ENCODE measurements at places on chromosomes 3 and 15.

DNA sequence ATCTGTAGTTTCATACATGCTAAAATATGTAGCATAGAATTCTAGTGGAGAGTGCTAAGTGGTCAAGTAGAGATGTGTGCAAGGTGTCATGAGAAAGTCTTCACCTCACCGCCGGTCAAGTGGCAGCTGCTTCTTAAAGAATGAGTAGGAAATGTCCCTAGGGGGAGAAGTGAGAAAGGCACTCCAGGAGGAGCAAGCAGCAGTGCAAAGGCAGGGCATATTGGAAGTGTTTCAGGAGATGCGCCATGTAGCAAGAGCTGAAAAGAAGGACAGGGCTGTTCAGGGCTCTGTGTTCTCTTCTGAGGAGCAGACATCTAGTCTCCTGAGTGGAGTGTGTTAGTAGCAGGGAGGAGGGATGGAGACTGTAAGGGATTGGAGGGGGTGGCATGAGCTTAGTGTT, 312.4 kb upstream of the SEMA6D start:
- DNase-seq: no peak

- no peak for DNase-seq
These were observed 11.9 kb downstream of the LRCH3 start for GRCh38 chr3:197802779-197803459.

DNA sequence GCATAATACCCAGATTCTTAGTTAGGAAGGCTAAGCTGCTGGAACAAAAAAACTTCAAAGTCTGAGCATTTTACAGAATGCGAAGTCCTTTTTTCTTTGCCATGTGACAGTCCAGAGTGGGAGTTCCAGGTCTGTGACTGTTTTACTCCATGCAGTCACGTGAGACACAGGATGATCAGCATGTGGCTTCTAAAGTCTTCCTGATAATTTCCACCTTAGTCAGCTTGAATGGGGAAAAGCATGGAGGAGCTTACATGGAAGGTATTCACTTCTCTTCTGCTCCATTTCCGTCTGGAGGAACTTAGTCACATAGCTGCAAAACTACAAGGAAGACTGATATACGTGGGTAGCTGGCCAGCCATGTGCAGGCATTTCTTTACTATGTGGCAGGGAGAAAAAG, 1.7 kb downstream of the SNTN start:
- DNase-seq: no peak

GRCh38 chr3:48762816-48763215, 45.8 kb upstream of the IP6K2 start:
- DNase-seq: no peak

DNA sequence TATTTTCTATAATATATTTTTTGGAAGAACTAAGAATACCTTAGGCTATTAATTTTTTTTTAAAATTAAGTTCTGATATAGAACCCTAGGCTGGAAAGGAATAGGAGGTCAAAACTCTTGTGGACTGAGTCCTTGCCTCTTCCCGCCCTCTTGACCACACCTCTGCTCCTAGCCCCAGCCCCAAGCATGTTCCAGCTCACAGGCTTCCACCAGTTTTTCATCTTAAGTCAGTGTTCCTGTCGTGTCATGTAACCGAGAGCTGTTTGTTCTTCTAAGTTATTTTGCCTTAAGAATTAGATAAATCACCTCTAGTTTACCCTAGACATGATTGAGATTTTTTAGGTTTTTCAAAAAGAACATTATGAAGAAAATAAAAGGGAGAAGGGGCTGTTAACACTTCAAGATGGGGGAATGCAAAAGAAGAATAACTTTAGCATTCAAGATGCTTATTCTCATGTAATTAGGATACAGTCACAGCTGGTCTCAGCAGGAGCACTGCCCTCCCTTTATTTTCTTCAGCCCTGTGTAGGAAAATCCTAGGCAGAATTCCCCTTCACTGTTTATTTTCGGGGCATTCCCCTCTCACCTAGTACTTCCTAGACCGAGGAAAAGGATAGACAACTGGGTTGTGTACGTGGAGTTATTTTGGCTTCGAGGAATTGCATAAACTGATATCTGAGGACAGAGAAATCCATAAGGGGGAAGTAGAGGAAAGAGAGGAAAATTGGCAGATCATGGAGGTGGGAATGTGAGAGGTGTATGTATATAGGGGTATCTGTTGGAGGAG, 110.2 kb downstream of the CMSS1 start:
- no peak for DNase-seq

DNA sequence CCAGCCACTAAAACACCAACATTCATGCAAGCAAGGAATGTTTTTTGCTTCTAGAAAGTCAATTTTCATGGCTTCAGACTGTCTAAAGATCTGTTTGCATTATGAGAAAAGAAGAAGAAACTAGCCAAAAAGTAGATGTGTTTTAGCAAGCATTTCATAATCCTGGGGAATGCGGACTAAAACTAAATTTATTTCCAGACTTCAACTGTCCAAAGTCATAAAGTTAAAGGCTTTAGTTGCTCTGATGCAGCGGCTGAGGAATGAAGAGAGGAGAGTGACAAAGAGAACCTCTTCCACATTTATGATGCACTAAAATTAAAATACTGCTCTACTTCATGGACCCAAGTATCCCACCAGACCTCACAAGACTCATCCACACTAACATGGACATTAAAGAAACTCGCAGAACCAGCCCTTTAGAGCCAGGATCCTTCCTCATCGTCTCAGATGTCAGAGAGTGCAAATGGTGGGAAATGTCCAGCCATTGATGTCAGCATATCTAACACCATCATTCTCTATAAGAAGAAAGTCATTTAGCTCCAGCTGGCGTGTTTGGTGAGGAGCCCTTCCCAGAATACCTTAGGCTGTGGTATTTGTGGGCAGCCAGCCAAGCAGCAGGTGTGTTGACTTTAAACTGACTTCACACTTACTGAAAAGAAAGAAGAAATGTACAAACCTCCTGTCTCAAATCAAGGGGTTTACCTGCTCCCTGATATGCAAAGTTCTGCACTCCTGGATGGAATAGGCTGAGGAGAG, 17.4 kb downstream of the FYCO1 start:
- peak; percentile 43 for DNase-seq

DNA sequence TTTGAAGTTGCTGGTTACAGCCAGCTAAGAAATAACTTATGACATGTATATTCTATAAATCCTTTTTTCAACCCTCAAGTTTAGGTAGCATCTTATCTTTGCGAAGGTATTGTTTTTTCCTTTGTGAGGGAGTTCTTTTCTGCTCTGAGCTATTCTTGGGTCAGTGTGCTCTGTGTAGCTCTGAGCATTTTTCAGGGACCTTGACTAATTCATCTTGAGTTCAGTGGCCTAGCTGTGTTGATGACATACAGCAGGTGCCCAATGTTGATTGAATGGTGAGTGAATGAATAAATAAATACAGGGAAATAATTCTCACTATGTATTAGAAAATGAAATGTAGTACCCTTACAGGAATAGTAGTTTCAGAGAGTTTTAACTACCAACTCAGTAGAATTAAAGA, 335.3 kb downstream of the IL20RB start:
- no peak for DNase-seq

GRCh38 chr3:112629425-112629824, 11.5 kb downstream of the CCDC80 start:
- peak; percentile 20 for DNase-seq

DNA sequence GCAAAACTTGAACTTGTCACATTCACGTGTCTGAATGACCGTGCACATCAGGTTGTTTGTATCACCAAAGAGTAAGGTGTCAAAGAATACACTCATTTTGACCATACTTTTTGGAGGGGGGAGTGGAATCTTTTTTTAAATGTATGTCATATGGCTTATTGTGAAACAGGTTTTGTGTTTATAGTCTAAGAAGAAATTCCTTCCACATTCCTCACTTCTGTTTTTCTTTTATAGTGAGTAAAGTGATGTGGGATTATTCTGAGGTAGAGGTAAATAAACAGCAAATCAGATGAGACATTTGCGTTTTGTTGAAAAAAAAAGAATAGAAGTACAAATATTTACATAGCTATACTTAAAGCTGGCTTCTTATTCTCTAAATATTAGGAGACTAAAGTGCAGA, 33.0 kb downstream of the SRP14 start:
- DNase-seq: no peak

GRCh38 chr3:122936986-122937385, 90.6 kb downstream of the SEMA5B start:
- DNase-seq: no peak

DNA sequence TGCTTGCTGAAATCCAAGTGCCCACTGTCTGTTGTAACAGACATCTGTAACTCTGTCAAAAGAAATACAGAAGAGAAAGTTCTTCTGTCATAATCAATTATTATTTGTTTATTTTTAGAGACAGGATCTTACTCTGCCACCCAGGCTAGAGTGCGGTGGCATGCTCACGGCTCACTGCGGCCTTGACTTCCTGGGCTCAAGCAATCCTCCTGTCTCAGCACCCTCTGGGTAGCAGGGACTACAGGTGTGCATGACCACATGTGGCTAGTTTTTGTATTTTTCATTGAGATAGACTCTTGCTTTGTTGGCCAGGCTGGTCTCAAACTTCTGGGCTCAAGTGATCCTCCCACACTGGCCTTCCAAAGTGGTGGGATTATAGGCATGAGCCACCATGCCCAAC, 177.6 kb upstream of the SETMAR start:
- no peak for DNase-seq

DNA sequence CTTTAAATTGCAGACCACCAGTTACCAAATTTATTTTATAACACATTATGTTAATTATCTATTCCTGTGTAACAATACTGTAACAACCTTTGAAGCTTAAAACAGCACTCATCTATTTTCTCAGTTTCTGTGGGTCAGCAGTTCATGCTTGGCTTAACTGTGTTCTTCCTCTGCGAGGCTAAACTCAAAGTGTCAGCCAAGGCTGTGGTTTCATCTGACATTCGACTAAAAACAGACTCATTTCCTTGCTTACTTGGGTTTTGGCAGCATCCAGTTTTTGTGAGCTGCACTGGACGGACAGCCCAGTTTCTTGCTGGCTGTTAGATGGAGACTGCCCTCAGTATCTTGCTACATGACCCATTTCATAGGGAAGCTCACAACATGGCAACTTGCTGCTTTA, 247.3 kb upstream of the KCNH8 start:
- DNase-seq: no peak

DNA sequence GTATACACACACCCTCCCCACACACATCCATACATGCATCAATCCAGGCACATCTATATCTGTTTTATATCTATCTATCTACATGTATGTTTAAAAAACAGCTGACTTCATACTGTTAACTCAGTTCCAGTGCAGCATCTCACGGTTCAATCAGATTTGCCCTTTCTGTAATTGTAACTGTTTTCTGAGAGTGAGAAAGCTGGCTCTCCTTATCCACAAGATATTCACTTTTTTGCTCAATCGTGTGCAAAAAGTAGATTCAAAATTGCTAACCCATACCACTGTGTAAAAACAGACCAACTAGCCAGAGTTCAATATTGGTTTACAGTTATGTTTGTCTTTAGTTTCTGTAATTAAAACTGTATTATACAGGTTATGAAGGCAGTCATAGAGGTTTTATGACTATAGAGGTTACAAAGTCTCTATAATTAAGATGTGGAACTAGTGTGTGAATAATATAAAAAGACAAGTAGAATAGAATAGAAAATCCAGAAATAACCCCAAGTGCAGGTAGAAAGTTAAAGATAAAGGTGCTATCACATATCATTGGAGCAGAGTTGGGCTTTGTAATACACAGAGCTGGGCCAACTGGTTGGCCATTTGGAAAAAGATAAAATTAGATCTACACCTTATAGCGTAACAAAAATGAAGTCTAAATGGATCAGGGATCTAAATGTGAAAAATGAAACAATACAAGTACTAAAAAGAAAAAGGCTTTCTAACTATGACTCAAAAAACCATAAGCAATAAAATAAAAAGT, 20.1 kb upstream of the MCF2L2 start:
- DNase-seq: no peak

GRCh38 chr15:94233441-94233840, 2.1 kb downstream of the MCTP2 start:
- no peak for DNase-seq

DNA sequence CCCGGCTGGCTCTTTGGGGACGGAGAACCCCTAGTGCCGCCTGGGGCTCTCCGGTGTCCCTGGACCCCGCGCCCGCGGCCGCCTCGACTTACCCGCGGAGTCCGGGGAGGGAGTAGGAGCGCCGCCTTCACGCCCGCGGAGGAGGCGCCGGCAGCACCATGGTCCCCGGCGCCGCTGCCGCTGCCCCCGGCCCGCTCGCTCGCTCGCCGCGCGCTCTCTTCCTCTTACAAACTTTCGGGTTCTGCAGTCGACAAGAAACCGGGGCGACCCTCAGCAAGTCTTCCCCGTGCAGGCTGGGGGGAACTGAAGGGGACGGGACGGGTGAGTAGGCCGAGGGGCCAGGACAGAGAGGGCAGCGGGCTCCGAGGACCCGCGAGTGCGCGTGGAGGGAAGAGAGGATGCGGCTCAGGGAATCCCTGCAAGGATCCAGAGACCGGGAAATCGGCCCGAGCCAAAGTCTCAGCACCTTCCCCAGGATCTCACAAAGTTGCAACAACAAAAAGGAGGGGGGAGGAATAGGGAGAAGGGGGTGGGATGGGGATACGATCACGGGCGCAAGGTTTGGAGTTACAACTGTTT, 2.0 kb downstream of the FOXP1 start:
- peak; percentile 20 for DNase-seq

- DNase-seq: peak; percentile 15
These were observed 717 bp downstream of the PXK start for GRCh38 chr3:58333206-58334012.

GRCh38 chr3:186124592-186124991, 15.7 kb upstream of the ETV5 start:
- no peak for DNase-seq

DNA sequence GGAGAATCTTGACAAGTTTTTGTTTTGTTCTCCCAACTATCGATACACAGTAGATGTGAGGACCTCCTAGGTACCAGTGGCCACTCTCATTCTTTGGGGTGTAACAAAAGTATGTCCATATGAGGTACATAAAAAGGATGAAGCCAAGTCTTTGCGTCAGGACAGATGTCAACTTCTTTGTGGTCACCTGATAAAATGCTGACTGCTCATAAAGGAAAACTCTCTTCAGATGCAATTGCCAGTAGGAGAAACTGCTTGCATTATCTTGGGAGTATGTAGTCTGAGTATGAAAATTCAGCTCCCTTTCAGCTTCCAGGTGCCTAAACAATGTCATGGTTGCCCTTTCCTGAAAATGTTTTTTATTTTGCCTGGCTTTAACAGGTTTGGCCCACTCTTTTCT, 123.8 kb upstream of the GOLIM4 start:
- DNase-seq: no peak

DNA sequence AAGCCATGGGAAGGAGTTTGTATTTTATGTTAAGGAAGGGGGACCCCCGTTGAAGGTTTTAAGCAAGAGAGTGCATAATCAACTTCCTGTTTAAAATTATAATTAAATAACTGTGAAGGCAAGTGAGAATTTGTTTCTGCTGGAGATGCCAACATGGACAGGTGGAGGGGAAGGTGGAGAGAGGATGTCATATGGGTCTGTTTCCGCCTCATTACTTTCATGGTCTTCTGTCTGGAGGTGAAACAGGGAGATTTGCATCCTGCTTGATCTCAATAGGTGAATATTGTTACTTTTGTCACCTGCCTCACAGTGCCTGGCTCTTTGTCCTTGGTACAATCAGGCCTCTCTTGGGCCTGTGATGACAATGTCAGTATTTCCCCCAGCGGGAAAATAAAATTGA, 300.6 kb upstream of the LMCD1 start:
- DNase-seq: no peak

- DNase-seq: no peak
These were observed 11.4 kb downstream of the KCNAB1 start for GRCh38 chr3:156131799-156132198.

Data from stimulated activated naive CD4-positive, alpha-beta T cell treated with Interleukin-2 at 50 U/mL for 16 hours (primary cell).